ENCODE measurements at places on chromosomes 1 and 21.

- DNase-seq, result peak; percentile 9
Measured at GRCh38 chr21:26849428-26850115, 4.4 kb upstream of the ADAMTS1 start.

DNA sequence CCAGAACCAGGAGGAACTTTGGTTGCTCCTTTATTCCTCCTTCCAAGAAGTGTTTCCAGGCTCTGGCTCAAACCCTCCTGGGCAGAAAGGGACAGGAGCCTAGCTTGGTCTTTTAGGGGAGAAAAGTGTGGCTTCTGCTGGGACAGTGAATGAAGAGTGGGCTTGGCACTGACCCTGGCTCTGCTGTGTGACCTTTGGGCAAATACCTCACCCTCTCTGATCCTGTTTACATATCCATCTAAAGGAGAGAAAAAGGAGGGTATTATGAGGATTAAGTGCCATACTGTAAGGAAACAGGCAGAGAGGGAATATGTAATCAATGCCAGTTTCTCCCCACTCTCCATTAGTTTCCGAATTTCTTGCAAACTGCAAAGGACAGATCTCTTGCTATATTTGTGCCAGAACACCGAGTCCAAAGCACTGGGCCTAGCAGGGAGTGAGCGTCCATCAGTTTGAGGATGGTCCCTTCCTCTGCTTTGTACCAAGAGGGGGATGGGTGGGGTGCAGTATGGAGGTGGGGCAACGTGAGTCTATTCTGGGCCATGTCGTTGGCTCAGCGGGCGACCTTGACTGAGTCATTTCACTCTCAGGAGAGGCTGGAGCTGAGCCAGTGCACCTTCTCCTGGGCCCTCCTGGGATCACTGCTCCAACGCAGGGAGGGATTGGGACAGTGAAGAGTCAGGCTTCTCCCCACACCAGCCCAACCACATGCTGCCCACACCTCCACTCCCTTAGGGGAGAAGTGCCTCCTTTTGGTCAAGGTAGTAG lies 38.4 kb downstream of the IGSF21 start:
- DNase-seq, result no peak

GRCh38 chr1:6944434-6944833 lies 159.2 kb downstream of the CAMTA1 start:
- DNase-seq, result no peak

- DNase-seq, result peak; percentile 94
Measured at GRCh38 chr1:51729156-51729823, 112.4 kb downstream of the OSBPL9 start.

- DNase-seq, result no peak
Measured at GRCh38 chr1:69585666-69586065, 17.9 kb downstream of the LRRC7 start.

DNA sequence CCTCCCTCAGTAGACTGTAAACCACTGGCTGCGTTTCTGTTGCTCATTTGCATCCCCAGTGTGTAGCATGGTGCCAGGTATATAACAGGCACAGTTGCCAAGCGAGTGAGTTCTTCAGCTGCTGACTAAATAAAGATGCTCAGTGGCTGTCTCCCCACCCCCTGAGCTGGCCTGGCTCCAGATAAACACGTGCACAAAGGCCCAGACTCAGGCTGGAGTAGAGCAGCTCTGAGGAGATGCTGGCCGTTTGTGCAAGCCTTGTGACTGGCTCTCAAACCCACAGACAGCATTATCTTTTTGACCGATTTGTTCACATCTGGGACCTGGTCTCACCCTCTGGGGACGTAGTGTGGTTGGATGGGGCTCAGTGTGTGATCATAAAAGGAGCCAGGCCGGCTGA lies 7.1 kb downstream of the CHRNB2 start:
- DNase-seq, result no peak

DNA sequence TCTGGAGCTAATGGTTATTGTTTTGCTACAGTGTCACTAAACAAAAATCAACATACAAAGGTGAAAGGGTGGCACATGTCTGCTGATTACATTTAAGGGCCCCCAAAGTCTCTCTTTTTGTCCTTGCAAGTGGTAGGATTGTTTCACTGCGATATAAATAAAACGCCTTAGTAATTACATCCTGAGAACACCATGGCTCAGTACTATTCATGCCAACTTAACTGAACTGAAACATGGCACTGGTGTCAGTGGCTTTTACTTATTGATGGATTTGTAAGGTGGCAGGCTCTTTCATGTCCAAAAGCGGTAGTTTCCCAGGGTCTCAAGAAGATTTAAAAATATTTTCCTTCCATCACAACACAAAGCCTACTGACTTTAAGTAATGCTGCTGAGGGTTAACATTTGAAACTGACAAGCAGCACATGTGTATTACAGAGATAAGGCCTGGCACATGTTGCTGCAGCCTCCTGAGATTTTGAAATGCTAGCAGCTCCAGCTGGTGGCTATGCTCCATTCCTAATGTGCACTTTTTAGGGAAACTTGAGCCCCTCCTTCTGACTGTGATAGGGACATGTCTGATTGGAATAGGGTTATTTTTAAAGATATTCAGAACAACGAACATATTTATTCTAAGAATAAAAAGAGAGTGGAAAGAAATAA lies 86.8 kb downstream of the ATP1B1 start:
- no peak for DNase-seq

- DNase-seq, result no peak
Measured at GRCh38 chr1:91172541-91172940, 150.7 kb upstream of the ZNF644 start.

- no peak for DNase-seq
Measured at GRCh38 chr1:24206516-24207394, 19.7 kb upstream of the IFNLR1 start.

Data from CD4-positive, alpha-beta T cell treated with Interleukin-6 for 4 hours (primary cell).